ENCODE measurements at places on chromosomes 7 and 10. TPM values are rescaled to one million over a fixed set of nuclear protein-coding genes. Genes with fewer than 3 reads are reported as not detected.

DNA sequence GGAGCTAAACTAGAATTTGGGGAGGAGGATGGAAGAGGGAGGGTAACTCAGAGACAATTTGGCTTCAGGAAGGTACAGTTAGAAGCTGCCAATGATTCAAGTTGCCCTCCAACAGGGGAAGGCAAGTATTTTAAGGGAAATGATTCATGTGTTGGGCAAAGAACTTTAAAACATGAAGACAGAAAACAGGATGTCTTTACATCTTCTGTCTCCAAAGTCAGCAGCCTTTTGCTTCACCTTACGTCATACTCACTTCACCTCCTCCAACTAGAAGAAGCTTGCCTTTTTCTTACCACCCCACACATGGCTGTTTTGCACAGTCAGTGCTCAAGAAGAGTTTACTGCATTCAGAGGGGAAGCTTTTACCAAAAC is 36.1 kb downstream of the PPP1R3C start:
- no peak for DNase-seq

DNA sequence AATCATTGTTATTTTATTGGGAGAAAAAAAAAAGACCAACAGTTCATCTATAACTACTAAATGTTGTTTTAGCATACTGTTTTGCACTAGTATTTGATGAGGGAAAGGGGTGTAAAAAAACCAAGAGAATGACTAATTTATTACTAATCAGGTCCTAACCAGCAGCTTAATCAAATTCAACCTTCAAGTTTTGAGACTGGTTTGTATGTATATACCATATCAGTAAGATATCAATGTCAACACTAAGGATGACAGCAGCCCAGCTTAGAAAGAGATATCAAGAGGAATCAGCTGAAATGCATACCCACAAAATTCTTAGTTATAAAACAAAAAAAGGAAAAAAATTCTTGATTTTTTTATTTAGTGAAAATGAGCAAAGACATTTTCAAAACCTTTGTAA is 122.6 kb downstream of the KMT2C start:
- DNase-seq: no peak

GRCh38 chr10:124000792-124001201 is 92.6 kb downstream of the CHST15 start:
- DNase-seq: no peak

GRCh38 chr7:6637544-6638229 is 569 bp downstream of the ZNF316 start:
- DNase-seq: no peak

GRCh38 chr10:27743012-27743876 is 2.4 kb downstream of the MKX start:
- DNase-seq: peak; percentile 21

DNA sequence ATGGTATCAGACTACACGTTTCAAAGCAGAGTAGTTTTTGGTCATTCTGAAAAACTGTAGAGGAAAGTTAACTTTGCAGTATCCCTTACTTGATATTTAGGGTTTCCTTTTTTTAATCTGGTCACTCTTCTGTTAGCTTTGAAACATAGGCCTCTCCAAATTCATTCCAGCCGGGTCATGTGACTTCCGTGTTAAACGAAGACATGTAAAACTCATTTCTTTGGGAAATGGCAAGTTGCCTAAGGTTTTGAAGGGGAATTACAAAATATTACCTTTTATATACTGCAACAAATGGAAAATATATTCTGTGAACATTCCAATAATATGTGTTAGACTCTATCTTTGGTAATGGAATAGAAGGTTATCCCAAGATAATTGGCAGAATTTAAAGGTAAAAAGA is 9.5 kb downstream of the TES start:
- DNase-seq: no peak

DNA sequence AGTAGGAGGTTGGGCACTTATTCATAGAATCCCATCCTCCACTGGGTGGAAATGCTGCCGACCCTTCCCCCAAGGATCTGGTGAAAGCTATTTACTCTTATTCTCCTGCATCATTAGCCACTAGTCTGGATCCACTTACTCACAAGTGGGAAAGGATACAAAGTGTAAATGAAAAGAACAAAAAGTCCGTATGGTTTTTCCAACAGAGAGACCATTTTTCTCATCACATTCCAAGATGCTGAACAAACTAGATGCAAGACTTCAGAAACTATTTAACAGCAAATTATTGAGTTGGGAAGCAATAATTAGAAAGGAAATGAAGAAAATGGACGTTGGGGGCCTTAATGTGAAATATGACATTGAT is 242.4 kb upstream of the GLI3 start:
- DNase-seq: no peak

GRCh38 chr7:152931633-152932032 is 172.1 kb downstream of the ACTR3B start:
- no peak for DNase-seq

DNA sequence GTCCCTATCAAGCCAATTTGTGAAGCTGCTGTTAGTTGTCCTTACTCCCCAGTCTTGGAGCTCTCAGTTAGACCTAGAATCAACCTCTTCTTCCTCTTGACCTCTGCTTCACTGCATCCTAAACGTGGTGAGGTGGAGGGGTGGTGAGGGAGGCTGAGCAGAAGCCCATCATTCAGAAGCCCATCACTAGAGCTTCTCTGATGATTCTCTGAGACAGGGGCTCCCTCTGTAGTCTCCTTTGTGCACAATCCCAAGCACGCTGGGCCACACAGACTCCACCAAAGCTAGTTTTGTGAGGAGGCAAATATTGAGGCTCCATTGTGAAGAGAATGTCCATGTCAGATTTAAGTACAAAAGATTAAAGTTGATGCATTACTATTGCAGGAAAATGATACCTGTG is 163.8 kb upstream of the PRSS1 start:
- DNase-seq: no peak

DNA sequence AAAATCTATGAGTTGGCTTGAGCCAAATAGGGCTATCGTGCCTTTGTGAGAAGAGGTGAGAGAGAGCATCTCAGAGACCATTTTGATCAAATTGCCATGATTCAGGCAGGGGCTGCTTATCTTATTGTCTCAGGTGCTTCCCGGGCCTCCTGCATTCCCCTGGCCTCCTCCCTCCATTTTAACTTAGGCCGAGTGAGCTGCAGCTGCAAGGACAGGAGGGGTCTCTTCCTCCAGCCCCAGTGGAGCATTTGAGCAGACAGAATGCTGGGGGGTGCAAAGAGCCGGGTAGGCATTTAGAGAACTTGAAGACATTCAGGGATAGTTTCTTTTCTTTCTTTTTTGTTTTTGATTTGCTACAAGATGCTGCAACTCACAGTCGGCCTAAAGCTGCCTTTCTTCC is 59.0 kb downstream of the BUB3 start:
- DNase-seq: no peak

Gene PON1
- not detected for total RNA-seq

GRCh38 chr7:155754165-155754564 is 58.1 kb downstream of the SHH start:
- no peak for DNase-seq

Gene ADRA2A
- total RNA-seq: 0.72 TPM

DNA sequence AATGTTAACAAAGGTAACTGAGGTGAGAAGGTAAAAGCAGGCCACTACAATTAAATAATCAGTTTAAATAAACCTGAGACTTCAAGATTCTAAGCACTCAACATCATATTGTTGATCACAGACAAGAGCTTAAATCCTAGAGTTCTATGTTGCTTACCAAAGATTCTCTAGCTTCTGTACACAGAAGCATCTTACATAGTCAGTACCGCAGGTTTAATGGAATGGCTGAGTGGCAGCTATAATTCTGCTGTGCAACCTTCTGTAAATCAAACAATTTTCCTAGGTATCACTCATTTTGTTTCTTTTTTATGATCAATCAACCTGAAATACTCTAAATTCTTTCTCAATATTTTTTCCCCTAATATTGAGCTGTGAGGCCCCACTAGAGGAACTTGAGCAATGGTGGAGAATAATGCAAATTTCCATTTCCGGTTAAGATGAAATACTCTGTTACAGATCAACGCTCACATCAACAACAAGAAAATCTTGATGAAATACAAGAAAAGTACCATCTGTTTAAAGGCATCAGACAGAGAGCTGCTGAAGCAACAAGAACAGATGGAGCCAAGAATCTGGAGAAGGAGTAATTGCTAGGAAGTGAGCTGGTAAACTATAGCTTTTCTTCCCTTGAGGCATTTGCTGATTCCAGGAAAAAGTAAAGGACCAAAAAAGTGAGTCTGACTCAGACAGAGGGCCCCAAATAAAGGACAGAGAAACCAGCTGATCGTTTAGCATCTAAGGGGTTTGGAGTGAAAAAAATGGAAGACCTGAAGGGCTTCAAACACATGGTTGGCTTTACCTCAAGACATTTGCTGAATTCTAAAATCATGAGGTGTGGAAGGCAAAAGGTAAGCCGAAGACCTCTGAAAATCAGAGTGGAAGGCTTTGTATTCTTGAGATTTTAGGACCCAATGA is 22.6 kb downstream of the PNPLA8 start:
- no peak for DNase-seq

GRCh38 chr7:105828141-105828540 is 48.3 kb downstream of the ATXN7L1 start:
- DNase-seq: no peak

Gene ZNF467
- 15.6 TPM for total RNA-seq

- no peak for DNase-seq
Measured at GRCh38 chr10:3422282-3422681, 249.7 kb upstream of the PITRM1 start.

DNA sequence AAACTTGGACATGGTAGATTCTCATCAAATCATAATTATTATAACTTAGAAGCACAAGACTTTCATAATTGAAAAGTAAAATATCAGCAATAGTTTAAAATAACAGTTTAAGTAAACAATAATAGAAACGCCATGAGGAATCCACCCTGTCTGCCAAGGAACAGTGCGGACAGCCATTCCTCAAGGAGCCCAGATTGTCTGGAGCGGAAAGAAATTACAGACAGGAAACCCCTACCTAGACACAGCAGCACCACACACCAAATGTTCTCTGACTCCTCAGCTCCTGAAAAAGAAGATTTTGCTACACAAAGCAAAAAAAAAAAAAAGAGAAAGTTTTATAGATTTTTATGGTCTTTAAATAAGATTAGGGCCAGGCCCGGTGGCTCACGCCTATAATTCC is 21.5 kb upstream of the SEC61G start:
- DNase-seq: no peak

GRCh38 chr7:149778696-149779501 is 5.5 kb upstream of the ZNF467 start:
- DNase-seq: no peak

Gene CRYGN
- total RNA-seq: not detected

Gene LIPK
- not detected for total RNA-seq

DNA sequence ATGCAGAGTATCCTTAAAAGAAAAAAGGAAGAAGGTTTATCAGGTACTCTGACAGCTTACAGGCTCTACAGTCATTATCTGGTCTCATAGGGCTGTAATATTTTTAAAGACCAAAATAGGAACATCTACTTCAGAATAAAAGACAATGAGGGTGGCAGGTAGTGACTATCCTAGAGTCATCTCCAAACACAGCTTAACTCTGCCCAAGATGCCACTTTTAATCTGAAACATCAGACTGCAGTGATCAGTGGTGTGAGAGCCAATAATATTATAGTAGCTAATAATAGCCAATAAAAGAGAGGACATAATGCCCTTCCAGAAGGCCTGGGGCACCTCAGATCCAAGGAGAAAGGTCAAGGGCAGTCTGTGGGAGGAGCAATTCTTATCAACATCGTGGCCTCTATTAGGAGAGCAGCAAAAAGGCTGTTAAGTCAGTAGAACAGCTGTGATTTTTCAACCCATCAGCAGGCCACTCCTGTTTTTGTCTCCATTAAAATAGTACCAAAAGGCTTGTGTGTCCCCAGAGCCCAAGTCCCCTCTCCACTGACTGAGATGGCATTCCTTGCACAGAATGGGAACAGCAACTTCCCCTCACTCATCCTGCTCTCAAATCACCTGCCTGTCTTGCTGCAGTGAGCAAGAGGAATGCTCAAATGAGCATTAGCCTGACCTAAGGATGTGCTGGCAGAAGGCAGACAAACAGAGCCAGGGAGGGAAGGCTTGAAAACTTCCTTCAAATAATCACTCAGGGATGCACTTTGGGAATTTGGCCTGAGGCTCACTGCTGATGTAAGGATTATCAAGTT is 20.7 kb upstream of the SPOCK2 start:
- no peak for DNase-seq

- DNase-seq: no peak
Measured at GRCh38 chr7:128053023-128053422, 21.8 kb upstream of the LRRC4 start.

Gene NPC1L1
- 0.06 TPM for total RNA-seq

GRCh38 chr7:151984612-151985011 is 28.4 kb downstream of the GALNTL5 start:
- no peak for DNase-seq

Gene ECHS1
- 115 TPM for total RNA-seq

Gene ACTL6B
- not detected for total RNA-seq

DNA sequence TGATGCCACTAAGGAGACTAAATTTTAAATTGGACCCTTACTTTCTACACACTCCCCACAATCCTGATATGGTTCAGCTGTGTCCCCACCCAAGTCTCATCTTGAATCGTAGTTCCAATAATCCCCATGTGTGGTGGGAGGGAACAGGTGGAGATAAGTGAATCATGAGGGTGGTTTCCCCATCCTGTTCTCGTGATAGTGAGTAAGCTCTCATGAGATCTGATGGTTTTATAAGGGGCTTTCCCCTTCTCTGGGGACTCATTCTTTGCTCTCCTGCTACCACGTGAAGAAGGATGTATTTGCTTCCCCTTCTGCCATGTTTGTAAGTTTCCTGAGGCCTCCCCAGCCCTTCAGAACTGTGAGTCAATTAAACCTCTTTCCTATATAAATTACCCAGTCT is 18.4 kb upstream of the BET1 start:
- no peak for DNase-seq

DNA sequence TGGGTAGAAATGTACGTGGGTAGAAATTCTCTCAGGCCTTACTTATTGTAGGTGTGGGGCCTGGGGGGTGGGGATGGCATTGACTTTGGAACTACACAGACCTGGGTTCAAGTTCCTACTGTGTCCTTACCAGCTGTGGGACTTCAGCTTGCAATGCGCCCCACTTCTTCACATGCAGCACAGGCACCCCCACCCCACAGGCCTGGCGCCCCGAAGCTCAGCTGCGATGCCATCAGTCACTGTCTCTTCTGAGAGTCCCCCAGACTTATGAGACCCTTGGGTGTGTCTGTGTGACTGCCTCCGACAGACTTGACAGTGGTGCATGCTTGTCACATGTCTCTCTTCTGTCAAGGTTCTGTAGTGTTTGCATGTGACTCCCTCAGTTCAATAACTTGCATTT is 3.1 kb upstream of the AP5Z1 start:
- peak; percentile 30 for DNase-seq

- no peak for DNase-seq
Measured at GRCh38 chr7:54995610-54996363, 23.0 kb upstream of the EGFR start.

DNA sequence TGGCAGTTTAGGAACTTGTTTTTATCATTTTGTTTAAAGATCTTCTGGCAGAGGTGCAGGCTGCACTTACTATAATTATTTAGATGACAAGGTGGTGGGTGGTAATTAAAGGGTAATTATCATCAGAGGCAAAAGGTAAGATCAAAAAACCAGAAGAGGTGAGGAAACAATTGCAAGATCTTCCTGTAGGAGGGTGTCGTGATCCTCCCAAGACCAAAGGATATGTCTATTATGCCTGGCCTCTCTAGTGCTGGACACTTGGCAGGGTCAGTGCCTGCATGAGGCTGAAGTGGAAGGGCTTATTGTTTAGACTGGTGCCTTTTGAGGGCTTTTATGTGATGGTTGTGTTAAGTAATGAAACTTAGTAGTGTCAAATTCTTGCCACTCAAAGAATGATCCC is 1.8 kb upstream of the WAPL start:
- DNase-seq: no peak

- peak; percentile 69 for DNase-seq
Measured at GRCh38 chr7:28957064-28957750, 923 bp downstream of the TRIL start.

GRCh38 chr10:2205406-2205805 is 468.1 kb upstream of the ADARB2 start:
- DNase-seq: no peak
